PC-3 (cell line): ENCODE measurements at places on chromosomes 16 and 17. TPM values are rescaled to one million over a fixed set of nuclear protein-coding genes. Genes with fewer than 3 reads are reported as not detected.

Gene PKMYT1
- 51.9 and 109 TPM in 2 replicates for total RNA-seq

Gene KRTAP9-9
- total RNA-seq: not detected in 2 replicates

DNA sequence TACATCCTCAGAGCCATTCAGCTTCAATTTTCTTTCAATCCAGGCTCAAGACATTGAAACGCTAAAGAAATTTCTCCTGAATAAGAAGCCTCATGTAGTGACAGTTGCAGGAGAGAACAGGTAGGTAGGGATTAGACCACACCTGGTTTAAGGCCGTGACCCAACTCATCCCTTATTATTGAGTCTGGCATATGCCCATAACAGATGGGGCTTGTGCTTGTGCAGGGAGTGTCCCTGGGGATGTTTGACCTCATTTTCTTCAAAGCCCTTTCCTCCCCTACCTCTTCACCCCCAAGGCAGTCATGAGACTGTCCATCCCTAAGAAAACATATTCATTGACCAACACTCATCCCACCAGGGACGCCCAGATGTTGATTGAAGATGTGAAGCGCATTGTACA is 24.3 kb downstream of the SUPT6H start:
- no peak for DNase-seq

- no peak for DNase-seq
Measured at GRCh38 chr16:89575247-89576152, at the start of gene CPNE7. Gene CPNE7 (plus strand): TSS chr16:89575758. CDS start chr16:89575898, 140 bp downstream.

GRCh38 chr16:84840687-84841627 is 21.2 kb downstream of the CRISPLD2 start:
- no peak for DNase-seq

- DNase-seq: no peak
Measured at GRCh38 chr17:81844327-81844851, 9.5 kb upstream of the PPP1R27 start.

- DNase-seq: no peak
Measured at GRCh38 chr17:57412520-57413096, 156.3 kb downstream of the MSI2 start.
